Stimulated activated CD8-positive, alpha-beta memory T cell treated with anti-CD3 and anti-CD28 coated beads, Interleukin-15, amount 100 ng/mL, for 4 hours (primary cell): ENCODE measurements at places on chromosomes 7 and 10.

DNA sequence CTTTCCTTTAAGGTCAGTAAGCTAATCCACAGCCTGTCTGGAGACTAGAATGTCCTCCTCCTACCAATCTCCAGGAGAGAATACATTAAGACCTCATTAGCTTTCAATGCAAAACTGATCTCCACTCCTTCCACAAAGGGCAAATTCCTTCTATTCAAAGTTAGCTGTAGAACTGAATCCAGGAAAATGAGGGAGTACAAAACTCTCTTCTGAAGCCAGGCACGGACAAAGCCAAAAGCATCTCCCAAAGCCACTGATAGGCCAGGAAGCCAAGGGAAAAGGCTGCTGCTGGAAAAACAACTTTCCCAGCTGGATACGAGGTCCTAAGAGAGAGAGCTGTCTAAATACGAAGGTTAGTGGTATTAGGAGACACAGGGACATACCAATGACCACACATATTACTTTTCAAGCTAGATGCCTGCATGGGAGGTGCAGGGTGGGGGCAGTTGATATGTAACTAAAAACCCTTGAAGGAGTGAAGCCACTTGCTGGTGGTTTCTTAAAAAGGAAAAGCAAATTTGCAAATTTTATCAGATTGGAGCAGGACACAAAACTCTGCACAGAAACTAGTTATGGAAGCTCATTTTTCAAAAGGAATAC lies 43.6 kb downstream of the MKX start:
- no peak for DNase-seq

DNA sequence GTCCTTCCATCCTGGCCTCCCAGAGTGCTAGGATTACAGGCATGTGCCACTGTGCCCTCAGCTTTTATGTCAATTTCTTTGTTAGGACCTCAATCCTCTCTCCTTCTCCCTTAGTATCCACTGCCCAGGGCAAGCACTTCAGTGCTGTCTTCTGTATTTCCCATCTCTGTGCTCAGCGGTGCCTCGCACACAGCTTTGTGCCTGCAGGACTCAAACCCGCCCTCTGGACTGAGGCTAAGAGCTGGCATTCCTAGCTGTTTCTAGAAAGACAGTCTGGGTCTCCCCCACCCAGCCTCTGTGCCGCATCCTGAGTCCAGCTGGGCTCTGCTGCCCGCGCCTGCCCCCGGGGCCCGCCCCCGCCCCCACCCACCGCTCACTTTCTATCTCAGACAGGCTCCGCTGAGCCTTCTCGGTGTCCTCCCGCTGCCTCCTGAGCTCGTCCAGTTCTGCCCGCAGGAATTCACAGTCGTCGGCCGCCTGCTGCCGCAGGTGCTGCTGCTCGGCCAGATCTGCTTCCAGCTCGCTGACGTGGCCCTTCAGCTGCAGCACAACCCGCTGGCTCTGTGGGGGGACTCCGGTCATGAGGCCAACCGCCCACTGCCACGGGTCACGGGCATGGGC lies 67.3 kb downstream of the SPDYE5 start:
- DNase-seq: no peak

- no peak for DNase-seq
Measured at GRCh38 chr7:141291541-141291940, 217.7 kb downstream of the TMEM178B start.

DNA sequence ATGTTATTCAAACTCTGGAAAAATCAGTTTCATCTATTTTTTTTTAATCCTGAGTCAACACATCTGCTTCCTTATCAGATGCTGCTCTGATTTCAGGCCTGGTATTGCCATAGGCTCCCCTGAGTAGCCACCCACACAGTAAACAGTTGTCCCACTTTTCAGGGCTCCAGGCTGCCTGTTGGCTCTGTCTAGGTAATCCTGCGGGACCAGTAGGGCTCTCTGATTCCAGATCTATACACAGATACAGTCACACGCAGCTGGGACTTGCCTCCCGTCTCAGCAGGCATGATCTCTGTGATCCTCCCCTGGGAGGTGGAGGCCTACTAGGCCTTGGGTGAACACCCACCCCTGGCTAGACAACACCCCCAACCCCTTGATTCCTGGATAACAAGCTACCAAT lies 206.1 kb downstream of the CREB5 start:
- DNase-seq: no peak

GRCh38 chr7:116340201-116340847 lies 130.0 kb downstream of the TES start:
- no peak for DNase-seq

DNA sequence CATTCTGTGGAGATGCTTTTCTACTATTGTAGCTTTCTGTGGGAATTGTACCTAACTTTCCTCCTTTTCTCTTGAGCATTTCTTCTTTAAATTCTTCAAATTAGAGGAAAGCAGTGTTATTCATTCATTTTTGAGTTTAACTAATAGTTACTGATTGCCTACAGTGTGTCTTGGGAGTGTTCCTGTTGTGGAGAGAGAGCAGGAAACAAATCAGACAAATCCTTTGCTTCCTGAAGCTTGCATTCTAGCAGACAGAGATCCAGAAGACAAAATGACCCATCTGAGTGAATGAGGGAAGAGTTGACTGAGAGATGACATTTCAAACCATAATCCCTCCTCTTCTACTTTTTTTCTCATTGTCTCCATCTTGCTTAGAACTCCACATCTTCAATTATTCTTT lies 170.4 kb downstream of the SUGCT start:
- DNase-seq: no peak

GRCh38 chr7:78924581-78924980 lies 528.9 kb downstream of the MAGI2 start:
- no peak for DNase-seq

DNA sequence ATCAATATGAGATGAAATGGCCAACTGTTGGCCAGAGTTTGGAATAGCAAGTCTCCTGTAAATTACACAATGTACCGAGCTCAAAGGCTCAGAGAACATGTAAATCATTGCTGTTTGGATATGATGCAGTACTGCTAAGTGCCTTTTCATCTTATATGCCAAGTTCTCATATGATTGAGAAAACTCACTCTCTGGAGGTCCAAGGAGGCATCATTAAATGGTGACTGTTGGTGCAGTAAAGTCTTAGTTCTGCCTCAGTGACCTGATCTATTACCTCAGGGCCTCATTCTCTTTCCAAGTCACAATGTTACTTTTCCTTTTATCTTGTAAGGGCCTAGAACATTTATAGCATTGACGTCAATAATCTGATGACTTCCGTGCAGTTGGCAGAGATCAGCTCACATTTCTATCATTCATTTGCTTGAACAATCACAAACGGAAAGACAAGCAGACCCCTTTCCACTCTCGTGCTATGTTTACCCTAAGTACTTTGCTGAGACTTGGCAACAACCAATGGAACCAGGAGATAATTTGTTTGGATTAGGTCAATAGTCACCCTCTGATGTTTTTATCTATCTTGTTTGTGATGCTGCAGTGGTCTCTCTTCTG lies 32.6 kb upstream of the PDK4 start:
- DNase-seq: no peak

- no peak for DNase-seq
Measured at GRCh38 chr10:78523453-78523852, 489.8 kb downstream of the RPS24 start.

GRCh38 chr7:39507866-39508551 lies 58.2 kb upstream of the YAE1 start:
- DNase-seq: no peak

- no peak for DNase-seq
Measured at GRCh38 chr7:115145512-115145911, 223.6 kb downstream of the MDFIC start.

DNA sequence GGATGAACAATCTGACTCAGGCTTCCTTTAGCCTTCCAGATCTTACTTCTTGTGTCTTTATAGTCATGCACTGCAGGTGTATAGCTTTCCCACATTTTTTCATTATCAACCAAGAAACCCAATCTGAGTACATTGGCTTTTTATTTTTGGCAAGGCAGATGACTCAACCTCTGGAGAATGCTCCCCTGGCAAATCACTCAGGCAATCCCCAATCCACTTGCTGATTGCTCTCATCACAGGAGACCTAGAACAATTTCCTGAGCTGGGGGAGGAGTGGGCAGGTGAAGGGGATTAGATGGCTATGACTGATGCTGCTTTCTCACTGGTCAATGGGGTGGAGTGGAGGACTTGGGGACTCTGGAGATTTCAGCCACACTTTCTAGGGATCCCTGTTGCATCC lies 134.4 kb downstream of the SLC16A9 start:
- no peak for DNase-seq

GRCh38 chr7:259751-260405 lies 30.1 kb upstream of the FOXL3 start:
- DNase-seq: no peak

GRCh38 chr10:11242443-11243387 lies 225.0 kb downstream of the CELF2 start:
- no peak for DNase-seq

- no peak for DNase-seq
Measured at GRCh38 chr10:44036425-44036824, 348.5 kb downstream of the CXCL12 start.

GRCh38 chr7:129576138-129576537 lies 35.4 kb upstream of the NRF1 start:
- DNase-seq: no peak

GRCh38 chr7:15600298-15600697 lies 38.5 kb upstream of the AGMO start:
- no peak for DNase-seq

DNA sequence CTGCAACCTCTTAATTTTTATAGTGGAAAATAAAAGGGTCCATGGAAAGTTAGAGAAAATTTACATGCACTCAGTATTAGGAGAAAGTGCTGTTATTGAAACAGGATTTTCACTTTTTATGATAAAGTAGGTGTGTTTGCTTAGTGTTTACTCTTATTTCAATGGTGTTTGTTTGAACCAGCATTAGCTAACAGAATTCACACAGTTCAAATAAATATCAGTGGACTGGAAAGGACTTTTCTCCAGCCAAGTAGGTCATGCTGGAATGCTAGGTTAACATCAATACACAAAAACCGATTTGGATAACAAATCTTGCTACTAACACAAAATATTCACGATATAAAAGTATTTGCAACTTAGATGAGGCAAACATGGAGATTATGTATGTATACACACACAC lies 49.4 kb upstream of the BET1 start:
- DNase-seq: no peak

DNA sequence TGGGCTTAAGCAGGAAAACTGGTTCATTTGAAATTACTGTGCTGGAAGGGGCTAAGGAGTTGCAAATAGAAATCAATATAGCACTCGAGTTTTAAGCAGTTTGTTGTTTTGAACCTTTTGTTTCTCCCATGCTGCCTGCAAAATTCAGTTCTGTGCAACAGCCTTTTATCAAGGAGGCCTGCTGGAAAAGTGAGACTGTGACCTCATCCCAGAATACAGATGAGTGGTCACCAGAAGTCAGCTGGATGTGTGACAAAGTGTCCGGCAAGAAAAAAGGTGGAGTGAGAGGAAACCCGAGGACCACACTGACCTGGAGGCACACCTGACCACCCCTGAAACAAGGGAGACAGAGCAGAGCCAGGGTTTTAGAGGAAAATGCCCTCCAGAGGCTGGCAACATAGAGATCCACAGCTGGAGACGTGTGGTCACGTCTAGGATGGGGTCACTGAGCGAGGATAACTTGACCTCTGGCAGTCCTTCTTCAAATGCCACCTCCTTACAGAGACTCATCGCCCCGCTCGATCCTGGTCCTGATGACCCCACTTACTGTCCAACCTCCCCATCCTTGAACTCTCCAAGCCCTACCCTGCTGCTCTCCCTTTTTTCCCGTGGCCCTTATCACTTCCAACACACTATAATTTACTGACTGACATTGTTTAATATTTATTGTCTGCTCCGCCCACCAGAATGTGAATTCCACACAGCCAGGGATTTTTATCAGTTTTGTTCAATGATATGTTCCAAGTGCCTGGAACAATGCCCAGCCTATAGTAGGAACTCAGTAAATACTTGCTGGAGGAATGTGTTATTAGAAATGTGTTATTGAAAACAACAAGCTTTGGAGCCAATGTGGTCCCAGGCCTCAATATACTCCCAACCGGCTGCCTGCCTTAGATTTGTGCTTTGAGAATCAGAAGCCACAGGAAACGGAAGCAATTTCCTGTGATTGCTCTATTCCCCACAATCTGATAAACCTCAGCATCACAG lies 243.8 kb downstream of the GLI3 start:
- no peak for DNase-seq

DNA sequence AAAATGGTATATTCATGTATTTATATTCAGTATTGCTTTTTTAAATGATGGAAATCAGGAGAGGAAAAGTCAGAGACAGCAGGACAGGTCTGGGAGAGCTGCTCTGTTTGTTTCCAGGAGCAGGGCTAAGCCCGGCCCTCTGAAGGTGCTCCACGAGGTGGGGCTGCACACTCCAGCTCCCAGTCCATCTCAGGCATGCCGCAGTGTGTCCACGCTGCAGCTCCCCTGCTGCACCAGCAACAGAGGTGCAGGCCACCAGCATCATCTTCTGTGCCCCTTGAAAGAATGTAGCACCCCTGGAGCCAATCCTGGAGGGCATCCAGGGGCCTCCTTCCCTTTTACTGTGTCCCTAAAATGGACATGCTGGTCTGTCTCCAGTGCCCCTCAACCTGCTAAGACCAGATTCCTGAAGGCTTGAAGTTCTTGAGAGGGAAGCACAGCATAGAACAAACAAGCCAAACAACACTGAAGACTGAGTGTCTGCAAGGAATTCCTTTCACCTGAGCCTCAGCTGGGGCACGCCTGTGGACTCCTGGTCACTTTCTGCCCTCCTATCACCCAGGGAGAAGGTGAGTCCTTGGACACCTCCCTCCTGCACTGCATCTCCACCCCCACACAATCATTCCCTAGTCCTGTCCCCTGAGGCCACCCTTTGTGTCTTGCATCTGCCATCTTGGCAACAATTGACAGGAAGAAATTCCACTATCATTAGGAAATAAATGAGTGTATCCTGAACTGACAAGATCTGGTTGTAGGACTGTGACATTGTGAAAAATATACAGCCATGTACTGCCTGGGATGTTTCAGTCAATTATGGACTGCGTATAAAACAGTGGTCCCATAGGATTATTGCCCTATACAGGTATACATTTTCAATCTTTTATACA lies 100.5 kb downstream of the CXCL12 start:
- no peak for DNase-seq

DNA sequence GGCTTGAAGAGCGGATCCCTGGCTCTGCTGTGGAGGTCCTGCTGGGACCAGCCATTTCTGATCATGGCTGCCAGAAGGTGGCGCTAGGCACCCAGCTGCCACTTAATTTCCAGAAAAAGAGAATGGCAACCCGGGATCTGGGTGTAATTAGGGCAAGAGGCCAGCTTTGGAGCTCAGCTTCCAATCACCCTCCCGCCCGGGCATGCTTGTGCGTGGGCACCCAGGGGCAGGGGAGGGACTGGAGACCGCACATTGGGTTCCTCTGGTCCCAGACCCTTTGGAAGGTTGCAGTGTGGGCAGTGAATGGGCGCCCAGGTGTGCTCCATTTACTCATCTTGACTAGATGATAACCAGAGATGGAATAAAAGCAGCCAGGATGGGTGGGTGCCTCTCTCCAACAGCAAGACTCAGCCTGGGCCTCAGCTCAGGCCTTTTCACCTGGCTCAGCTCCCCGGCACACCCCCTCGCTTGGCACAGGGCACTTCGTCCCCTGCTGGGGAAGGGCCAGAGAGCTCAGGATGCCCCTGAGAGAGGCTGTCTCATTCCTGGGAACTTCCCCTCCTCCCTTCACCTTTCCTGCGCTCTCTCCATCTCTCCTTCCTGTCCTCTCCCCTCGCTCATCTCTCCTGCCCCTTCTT lies 14.7 kb downstream of the FAM241B start:
- no peak for DNase-seq
